GM12891 (cell line): ENCODE measurements at places on chromosomes 3 and 15.

- peak; percentile 15 for DNase-seq
These were observed 330.2 kb downstream of the EPHB1 start for GRCh38 chr3:135125171-135125801.

DNA sequence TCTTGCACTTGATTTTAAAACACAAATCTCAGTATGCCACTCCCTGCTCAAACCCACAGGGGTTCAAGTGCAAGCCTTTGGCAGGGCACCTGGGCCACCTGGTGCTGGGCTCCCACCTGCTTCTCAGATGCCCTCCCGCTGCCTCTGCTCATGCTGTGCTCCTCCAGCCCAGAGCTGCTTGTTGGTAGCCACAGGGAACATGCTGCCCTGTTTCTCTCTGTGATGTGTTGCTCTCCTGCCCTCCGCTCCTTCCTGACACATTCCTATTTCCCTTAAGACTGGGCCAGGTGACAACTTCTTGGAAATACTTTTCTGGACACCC lies 27.1 kb upstream of the KY start:
- DNase-seq, result no peak

- no peak for DNase-seq
These were observed 422.0 kb upstream of the ZNF385D start for GRCh38 chr3:22172964-22173363.

DNA sequence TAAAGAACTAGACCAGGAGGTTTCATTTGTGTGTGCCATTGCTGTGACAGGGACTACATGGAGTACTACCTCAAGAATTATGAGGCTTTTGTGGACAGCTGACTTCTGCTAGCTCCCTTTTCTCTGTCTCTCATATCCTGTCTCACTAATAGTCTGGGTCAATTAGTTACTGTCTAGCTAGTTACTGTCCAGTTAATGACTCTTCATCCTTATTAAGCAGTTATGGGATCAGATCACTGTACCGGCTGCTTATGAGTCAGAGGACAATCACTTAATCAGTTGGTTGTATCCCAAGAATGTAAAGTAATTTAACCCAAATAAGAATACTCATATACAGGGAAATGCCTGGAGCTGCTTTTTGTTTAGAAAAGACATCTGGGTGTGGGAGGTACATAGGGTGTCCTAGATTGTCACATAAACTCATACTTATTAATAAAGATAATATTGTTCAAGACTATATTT lies 158.0 kb downstream of the CDIN1 start:
- no peak for DNase-seq

DNA sequence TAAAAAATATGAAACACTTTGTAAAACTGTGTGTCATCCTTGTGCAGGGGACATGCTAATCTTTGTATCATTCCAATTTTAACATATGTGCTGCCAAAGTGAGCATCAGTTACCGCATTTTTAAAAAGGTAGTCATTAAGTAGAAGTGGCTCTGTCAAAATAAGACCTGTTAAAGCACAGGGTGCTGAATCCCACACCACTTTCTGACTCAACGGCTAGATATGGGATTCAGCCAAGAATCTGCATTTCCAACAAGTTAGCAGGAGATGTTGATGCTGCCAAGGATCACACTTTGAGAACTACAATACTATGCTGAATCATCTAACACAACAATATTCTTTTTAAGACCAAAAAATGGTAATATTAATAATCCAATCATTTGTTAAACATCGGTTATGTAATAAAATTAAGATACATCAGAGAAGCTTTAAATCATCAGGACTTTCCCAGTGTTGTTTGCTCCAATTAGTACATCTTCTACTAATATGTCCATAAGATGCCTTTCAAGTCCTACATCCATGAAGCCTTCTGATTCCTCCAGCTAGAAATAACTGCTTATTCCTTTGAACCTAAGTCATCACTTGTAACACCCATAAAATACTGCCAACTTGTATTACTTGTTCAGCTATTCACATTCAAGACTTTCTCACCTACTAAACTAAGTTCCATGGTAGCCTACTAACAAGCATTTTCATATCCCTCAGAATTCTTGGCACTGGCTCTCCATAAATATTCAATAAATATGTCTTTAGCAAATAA lies 71.1 kb downstream of the TBL1XR1 start:
- no peak for DNase-seq

GRCh38 chr3:23402728-23403492 lies 199.8 kb downstream of the UBE2E2 start:
- DNase-seq, result no peak

DNA sequence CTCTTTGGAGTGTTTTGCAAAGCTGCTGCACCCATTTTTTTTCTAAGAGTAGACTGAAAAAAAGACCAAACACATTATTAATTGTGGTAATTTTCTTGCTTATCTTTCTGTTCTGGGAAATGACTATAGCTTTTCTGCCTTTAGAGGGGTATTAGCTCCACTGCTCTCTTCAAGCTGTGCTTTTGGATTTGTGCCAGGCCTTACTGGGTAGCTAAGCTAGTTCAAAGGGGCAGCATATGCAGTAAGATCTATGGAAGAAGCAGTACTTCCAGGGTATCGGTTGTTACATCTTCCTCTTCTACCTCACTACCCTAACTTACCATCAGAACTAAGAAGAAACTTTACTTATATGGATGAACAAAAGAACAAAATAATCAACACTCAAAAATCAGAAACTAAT lies 28.7 kb upstream of the ARIH1 start:
- DNase-seq, result no peak

GRCh38 chr3:18648868-18649462 lies 223.8 kb upstream of the SATB1 start:
- no peak for DNase-seq

DNA sequence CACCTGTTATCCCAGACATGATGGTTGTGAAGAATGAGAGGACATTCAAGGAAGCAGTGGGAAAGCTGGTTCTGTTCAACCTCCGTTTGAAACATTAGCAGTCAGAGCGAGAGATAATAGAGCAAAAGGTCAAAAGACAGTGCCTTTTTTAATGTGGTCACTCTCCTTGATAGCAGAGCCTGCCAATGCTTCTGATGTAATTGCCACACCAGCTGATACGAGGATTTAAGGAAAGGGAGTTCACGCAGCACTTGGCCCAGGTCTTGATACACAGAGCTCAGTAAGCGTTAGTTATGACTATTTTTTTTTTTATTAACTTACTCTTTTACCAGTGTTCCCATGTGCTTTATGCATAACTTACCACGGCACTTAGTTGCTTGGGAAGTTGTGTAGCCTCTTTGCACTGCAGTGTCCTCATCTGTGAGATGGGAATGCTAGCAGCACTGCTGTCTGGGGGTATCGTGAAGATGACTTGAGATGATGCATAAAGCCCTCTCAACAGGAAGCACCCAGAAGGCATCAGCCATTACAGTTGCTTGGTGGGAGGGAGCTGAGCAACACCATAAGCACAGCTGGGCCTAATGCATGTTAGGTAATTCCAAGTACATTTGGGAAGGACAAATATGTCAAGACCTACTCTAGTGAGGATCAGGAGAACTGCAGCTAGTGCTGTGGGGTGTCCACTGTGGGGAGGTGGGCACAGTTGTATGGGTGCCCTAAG lies 123.3 kb upstream of the RASGRP1 start:
- no peak for DNase-seq

GRCh38 chr15:63759752-63760151 lies 74.0 kb downstream of the HERC1 start:
- no peak for DNase-seq

- no peak for DNase-seq
These were observed 187.4 kb downstream of the OR4M2 start for GRCh38 chr15:22267761-22268160.

GRCh38 chr3:134666466-134666865 lies 15.6 kb upstream of the KY start:
- no peak for DNase-seq

DNA sequence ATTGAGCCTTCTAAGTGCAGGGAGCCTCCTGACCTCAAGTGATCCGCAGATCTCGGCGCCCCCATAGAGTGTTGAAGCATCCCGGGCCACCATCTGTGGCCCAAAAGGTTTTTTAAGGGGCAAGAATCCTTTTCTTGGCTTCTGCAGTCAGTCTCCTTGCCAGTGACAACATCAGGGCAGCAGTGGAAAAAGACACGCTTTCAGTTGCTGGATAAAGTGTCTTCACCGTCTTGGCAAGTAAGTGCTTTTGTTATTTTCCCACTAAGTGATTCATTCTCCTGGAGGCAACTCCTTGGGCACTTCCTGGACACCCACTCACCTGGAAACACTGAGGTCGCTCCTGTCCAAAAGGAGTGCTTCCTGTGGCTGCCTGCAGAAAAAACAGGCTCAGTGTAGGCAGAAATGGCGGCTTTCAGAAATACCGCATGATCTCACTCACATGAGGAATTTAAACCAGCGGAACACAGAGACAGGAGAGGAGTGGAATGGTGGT lies 71.7 kb upstream of the ABHD2 start:
- no peak for DNase-seq

DNA sequence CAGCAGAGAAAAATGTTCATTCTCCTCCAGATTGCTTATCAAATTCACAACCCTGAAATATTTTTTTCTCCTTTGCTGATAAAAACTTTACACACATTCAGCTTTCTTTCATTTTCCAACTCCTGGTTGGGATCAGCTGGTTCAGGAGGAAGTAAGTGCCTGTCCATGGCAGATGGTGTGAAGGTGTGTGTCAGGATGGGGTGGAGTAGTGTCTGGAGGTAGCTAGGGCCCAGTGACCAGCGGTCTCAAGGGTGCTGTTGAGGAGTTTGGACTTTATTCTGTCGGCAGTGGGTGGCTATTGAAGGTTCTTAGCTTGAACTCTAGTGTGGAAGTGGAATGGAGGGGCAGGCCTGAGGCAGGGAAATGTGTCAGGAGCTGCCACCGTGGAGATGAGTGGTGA lies 46.9 kb upstream of the PTPN23 start:
- no peak for DNase-seq

- no peak for DNase-seq
These were observed 46.6 kb downstream of the ATP13A4 start for GRCh38 chr3:193508108-193508507.

DNA sequence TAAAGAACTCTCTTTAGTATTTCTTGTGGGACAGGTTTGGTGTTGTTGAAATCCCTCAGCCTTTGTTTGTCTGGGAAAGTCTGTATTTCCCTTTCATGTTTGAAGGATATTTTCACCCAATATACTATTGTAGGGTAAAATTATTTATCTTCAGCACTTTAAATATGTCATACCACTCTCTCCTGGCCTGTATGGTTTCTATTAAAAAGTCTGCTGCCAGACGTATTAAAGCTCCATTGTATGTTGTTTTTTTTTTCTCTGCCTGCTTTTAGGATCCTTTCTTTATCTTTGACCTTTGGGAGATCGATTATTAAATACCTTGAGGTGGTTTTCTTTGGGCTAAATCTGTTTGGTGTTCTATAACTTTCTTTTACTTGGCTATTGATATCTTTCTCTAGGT lies 119.0 kb upstream of the TBC1D5 start:
- DNase-seq, result no peak

DNA sequence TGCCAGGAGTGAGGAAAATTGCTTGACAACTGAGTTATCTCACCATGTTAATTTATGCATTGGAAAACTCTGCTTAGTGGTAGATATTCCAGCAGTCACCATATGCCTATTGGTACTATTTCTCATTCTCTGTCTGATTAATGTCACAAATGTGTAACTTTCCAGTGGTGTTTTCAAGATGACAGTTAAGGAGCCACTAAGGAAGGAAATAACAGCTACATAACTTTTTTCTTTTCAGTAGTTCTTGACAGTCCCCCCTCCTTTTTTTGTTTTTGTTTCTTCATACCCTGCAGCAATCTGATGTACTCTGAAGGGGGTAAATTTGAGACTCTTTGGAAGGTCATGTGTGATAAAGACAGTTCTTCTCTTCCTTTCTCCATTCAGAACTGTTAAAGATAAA lies 13.1 kb downstream of the RASA2 start:
- DNase-seq, result no peak

GRCh38 chr3:115831864-115832263 lies 208.6 kb downstream of the GAP43 start:
- DNase-seq, result no peak

DNA sequence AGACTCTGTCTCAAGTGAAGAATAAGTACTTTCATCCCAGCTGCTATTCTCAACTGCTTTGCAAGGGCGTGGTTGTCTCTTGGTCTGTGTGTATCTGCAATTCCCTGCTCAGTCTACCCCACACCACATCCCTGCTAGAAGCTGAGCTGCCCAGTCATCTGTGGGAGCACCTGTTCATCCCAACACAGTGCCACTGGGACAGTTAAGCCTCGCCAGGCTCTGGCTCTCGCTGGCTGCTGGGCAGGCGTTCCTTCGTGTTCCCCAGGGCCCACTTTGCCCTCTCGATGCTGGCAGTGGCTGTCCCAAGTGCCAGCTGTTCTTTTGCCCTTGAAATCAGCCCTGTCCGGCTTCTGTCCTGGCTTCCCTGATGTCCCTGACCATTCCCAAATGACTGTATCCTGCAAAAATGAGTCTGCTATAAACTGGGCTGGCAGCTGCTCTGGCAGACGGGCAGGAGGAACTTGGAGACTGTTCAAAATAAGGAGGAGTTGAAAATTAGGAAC lies 91.6 kb upstream of the KLHL25 start:
- no peak for DNase-seq

GRCh38 chr3:142077859-142078500 lies 71.4 kb downstream of the TFDP2 start:
- no peak for DNase-seq

DNA sequence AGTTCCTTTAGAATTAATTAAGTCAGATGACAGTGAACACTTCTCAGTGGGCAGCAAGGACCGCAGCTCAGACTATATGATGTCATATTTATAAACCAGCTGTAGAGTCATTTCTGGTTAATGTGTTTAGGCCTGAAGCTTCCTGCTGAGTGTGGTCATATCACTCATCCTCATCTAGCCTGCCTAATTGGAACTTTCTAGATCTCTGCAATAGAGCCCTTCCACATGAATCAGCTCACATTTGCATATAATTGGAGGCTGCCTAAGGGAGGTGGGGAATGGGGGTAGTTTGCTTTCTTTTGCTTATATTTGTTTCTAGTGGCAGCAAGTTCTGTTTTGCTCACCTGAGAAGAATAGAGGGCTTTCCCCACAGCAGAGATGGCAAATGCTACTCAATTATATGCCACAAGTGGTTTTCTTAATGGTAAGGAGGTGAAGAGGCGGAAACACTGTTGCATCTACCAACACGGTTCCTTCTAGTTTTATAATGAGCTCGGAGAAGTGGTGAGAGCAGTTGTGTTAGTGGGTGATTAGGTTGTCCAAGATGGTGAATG lies 148.1 kb downstream of the KLHL25 start:
- no peak for DNase-seq

GRCh38 chr3:116473602-116474001 lies 28.3 kb upstream of the LSAMP start:
- no peak for DNase-seq

DNA sequence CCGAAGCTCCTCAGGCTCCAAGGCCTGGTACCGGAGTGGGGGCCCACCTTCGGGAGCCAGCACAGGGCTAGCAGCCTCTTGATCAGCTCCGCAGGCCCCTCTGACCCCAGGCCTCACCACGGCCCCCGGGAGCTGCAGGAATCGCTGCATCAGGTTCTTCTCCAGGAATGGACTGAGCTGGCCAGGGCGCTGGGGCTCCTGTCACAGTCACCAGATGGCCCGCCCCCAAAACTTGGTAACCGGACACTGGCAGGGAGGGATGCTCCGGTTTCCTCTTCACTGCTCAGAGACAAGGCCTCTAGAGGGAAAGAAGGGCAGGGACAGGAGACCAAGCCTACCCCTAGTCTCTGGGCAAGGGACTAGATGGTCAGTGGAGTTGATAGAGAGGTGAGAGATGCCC lies 9.9 kb downstream of the AP3B2 start:
- DNase-seq, result no peak
